ENCODE measurements at places on chromosomes 11 and 22. TPM values are rescaled to one million over a fixed set of nuclear protein-coding genes. Genes with fewer than 3 reads are reported as not detected.

The TPP1 gene
- total RNA-seq, result 50.8 TPM

The KCNJ1 gene
- total RNA-seq, result not detected

The MYO18B gene
- 0.08 TPM for total RNA-seq

The ANGPTL5 gene
- 0.16 TPM for total RNA-seq

The TMPRSS4 gene
- 0.07 TPM for total RNA-seq

The KCNA4 gene
- not detected for total RNA-seq

The RFPL1 gene
- total RNA-seq, result not detected

The PNPLA3 gene
- 0.81 TPM for total RNA-seq

The KLHDC7B gene
- total RNA-seq, result not detected

The DCHS1 gene
- 0.15 TPM for total RNA-seq

The MYBPC3 gene
- 0.08 TPM for total RNA-seq

The GLYATL1 gene
- not detected for total RNA-seq

All from A549 treated with dexamethasone at 1 μM for 4 hours (cell line).